ENCODE measurements at places on chromosomes 2 and 18. TPM values are rescaled to one million over a fixed set of nuclear protein-coding genes. Genes with fewer than 3 reads are reported as not detected.

DNA sequence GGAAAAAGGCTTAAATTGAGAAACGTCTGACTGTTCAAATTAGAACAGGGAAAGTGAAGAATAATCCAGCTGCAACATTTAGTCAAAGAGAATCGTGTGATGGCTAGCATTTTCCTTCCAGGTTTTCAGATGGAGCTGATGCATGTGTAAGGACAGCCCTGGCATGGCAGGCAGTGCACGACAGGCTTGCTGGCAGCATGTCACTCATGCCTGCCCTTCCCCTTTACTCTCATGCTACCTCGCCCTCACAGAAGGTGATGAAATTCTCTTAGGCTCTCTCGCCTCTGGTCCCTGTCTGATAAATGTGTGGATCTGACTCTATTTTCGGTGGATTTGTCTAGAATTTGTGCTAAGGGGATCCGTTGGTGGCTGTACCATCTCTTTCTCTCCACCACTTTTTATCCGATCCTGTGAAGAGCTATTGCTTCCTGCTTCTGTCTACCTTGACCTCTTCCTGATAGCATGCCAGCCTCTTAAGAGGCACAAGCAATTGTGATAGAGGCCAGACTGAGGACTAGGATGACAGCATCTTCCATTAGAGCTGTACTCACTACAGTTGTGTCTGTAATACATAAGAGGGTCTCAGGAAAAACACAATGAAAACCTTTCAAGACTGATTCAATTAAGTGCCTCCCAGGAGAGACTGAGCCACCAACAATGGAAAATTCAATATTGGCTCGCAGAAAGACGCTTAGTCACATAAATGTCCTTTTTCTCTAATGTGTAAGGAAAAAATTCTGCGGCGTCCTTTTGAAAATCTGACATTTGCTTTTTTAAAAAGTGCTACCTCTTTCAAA, 65.6 kb upstream of the NOSTRIN start:
- DNase-seq = peak; percentile 57

DNA sequence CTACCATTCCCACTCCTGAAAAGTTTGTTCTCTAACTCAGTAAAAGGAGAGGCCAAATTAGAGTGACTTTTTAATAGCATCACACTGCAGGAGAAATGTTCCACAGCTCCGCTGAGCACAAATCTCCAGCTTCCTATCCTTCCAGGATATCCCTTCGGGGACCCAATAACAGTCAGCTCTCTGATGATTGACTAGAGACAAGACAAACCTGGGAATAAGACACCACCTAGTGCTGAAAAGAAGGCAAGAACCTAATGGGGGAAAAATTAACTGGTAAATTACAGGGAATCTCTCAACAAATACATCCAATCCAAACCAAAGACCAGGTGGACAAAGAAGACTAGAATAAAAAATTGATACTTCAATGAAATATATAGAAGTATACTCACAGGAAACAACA, 977.1 kb upstream of the SOX11 start:
- DNase-seq = no peak

Gene POU3F3
- 0.76 TPM for total RNA-seq

- no peak for DNase-seq
Measured at GRCh38 chr18:25345081-25345866, 6.7 kb downstream of the ZNF521 start.

- DNase-seq = no peak
Measured at GRCh38 chr18:37381554-37381953, 184.0 kb downstream of the CELF4 start.

Measured in right cardiac atrium (tissue), 5 donors.